ENCODE measurements at places on chromosomes 1 and 21. TPM values are rescaled to one million over a fixed set of nuclear protein-coding genes. Genes with fewer than 3 reads are reported as not detected.

PPM1J gene
- 3.0 TPM for total RNA-seq

- peak; percentile 41 for DNase-seq
These were observed 11.5 kb upstream of the SLC2A7 start for GRCh38 chr1:9037476-9038337.

- no peak for DNase-seq
These were observed 428 bp upstream of the ZNF678 start for GRCh38 chr1:227562933-227563323.

DNA sequence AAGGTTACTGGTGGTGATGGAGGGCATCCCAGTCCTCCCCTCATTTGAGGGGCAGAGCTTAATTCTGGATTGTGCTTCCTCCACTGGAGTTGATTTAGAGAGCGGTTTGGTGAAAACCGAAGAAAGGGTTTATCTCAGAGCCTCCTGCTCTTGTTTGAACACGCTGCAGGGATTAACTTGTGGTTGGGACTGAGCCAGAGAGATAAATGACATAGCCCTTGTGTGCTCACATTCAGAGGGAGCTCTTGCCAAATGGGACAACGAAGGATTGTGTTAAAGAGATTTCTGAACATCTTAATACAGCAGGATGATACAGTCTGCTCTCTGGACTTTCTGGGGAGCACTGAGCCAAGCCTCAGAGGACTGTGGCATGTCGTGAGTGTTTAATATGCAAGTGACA lies 308.2 kb downstream of the DISC1 start:
- DNase-seq, result no peak

DNA sequence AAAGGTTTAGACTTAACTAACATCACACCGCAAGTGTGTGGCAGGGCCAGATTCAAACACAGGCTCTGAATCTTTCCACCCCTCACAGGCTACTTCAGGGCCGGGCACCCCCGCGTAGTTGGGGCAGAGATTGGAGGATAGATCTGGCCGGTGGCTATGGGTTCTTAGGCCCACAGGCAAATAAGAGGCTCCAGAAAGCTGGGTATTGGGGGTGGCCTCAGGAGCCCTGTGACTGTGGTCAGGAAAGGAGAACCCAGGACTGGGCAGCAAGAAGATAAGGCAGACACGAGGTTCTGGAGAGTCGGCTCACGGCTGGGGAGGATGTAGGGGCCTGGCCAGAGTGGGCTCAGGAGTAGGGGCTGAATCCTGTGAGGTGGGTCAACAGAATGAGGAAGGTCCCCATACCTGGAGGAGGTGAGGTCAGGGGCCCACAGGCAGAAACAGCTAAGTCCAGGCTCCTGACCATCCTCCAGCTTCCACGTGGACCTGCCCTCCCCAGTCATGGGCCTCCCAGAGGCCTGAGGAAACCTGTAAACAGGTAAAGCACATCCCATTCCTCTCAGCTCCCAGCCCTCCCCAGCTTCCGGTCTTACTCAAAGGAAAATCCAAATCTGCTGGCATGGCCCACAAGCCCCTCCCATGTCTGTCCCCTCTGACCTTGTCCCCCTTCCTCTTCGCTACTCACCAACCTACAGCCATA lies 306.2 kb downstream of the MATN1 start:
- peak; percentile 53 for DNase-seq

DNA sequence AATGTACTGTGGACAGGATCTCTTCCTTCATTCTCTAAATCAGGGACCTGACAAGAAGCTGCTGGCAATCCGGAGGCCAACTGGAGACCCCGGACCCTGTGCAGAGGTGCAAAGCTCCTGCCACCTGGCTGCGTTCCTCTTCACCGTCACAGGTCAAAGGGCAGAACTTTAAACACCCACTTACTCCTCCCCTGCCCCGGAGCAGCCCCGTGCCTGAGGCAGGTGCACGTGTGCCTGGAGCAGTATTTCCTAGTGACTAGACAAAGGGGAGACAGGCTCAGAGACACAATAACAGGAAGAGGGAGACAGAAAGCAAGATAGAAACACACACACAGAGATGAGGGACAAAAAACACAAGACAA lies 6.6 kb upstream of the PIGC start:
- no peak for DNase-seq

SNIP1 gene
- 13.9 TPM for total RNA-seq

FAM72B gene
- total RNA-seq, result 1.1 TPM

- DNase-seq, result no peak
These were observed 161.2 kb downstream of the NCAM2 start for GRCh38 chr21:21159253-21159899.

DNA sequence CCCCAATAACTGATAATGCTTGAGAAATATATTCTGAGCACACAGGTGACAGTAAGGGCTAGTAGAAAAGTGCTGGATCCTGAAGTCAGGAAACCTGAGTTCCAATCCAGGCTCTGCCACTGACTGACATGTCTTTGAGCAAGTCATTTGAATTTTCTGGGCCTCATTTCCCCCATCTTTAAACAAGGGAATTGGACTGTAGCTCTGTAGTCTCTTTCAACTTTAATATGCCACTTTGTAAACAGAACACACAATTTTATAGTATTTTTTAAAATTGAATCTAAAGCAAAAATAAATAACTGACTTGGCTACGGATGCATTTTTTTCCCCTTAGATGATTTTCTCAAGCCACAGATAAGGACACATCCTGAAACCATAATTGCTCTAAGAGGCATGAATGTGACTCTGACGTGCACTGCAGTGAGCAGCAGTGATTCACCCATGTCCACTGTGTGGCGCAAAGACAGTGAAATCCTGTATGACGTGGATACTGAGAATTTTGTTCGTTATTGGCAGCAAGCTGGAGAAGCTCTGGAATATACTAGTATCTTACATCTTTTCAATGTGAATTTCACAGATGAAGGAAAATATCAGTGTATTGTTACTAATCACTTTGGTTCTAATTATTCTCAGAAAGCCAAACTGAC lies 37.0 kb downstream of the LRIG2 start:
- DNase-seq, result no peak

HES5 gene
- total RNA-seq, result 0.24 TPM

DNA sequence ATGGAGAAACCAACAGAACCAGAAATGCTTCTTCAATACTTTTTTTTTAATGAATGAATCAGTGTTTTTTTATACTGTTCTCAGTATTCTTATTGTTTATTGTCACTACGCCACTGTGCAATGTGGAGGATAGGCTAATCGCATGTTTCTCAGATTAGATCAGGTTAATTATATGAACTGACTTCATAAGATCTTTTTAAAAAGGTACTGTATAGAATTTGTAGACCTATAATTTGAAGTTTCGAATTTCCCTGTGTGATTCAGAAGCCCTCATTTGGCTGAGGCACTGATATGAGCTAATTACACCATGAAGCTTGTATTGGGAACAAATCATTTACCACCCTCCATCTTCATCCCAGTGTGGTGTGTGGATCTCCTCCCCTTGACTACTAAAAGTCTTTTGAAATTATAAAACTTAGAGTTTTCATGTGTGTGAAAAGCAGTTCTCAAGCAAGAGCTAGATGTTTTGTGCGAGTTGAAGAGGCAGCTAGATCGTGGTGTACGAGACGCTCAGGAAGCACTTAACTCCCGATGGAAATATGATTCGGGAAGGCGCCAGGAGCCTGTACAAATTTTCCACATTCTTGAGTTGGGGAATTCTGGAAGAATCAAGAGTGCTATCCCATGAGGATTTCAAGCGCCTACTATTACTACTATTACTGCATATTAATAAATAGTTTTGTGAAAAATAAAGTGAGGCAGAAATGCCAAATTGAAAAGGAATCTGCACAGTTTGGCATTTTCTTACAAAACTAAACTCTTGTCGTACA lies 52.1 kb upstream of the KCNE2 start:
- DNase-seq, result no peak

DNA sequence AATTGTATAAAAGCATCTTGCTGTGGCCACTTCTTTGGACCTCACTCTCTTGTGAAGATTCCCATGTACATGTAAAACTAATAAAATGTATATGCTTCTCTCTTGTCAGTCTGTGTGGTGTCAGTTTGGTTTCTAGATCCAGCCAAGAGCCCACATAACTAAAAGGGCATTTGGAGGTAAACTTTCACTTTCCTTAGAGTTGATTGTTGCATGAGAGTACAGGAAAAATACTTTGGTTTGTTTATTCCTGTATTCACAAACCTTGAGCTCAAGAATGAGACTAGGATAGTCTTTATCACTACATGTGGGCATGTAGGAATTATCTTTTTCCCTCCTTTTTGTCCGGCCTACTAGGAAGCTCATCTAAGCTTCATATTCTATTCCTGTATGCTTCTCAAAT lies 50.9 kb downstream of the KCTD3 start:
- no peak for DNase-seq

SPRR2F gene
- total RNA-seq, result 1.9 TPM

DNA sequence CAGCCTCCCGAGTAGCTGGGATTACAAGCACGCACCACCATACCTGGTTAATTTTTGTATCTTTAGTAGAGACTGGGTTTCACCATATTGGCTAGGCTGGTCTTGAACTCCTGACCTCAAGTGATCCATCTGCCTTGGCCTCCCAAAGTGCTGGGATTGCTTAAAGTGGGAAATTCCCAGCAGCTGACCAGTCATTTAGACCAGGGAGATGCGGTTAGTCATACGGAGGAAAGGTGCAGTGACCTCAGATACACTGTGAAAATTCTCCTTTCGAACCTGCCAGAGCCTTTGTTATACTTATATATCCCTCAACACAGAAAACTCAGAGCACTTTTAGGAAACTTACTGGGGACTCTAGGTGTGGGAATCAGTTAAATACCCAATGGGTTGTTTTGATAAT lies 39.6 kb downstream of the MAP10 start:
- no peak for DNase-seq

DNA sequence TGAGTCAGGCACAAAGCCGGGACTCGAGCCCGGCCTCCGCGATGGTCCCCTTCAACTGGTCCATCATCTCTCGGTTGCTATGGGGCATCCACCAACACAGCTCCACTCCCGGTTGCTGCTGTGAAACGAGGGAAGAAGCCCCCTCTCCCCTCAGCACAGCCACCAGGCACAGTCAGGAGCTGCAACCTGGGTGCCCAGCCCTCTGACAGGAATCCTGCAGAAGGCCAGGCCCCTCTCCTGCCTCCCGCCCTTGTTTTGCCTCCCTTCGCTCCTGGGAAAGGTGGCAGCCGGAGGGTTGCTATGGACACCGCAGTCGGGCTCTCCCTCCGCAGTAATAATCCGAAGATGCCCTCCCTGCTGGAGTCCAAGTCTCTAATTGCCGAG lies 8.9 kb upstream of the KCNN3 start:
- DNase-seq, result no peak

- DNase-seq, result no peak
These were observed 11.4 kb downstream of the SDE2 start for GRCh38 chr1:225987491-225988316.

DNA sequence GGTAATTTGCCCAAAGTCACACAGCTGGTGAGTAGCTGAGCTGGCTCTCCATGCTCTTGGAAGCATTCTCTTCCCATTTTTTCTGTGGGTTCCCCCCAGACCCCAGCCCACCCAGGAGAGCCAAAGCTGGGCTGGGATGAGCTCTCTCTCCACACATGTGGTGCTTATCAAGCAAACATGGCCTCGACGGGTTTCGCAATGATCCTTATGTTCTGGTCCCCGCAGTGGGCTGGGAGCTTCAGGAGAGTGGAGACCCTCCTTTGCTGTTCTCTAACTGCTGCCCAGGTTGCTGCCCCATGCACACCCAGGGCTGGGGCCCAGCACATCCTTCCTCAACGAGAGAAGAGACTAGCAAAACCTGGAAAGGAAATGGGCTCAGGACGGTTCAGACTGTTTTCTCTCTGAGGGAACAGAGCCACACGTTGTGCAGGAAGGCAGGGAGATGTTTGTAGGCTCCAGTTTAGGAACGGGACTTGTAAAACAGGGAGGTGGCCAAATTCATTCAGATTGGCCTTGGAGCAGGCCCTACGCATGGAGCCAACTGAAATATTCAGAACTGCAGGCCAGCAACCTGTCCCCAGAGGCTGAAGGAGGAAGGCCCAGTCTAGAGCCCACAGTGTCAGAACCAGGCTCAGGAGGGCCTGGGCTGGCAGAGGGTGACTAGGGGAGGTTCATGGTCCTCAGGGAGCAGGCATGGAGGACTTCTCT lies 27.2 kb upstream of the CSF1 start:
- peak; percentile 85 for DNase-seq

KCNA2 gene
- 2.7 TPM for total RNA-seq

DNA sequence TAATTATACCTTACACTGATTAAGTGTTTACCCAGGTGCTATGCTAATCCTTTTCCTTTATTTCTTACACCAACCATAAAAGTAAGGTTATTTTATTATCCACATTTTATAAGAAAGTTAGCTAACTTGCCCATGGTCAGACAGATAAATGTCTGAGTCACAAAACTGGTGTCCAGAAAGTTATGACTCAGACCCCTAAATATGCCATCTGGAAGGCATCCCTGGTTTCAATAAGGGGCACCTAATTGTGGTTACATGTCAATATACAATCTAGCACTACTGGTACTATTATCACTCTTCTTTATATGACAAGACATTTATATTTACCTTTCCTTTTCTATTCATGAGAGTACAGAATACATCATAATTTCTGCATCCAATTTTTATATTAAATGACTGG lies 496.5 kb upstream of the ADGRL2 start:
- no peak for DNase-seq

SLAMF1 gene
- total RNA-seq, result 0.32 TPM

SPRR1B gene
- total RNA-seq, result not detected

GRCh38 chr21:45931397-45931969 lies 50.1 kb upstream of the COL6A1 start:
- no peak for DNase-seq

ATG4C gene
- 14.5 TPM for total RNA-seq

DNASE2B gene
- not detected for total RNA-seq

DNA sequence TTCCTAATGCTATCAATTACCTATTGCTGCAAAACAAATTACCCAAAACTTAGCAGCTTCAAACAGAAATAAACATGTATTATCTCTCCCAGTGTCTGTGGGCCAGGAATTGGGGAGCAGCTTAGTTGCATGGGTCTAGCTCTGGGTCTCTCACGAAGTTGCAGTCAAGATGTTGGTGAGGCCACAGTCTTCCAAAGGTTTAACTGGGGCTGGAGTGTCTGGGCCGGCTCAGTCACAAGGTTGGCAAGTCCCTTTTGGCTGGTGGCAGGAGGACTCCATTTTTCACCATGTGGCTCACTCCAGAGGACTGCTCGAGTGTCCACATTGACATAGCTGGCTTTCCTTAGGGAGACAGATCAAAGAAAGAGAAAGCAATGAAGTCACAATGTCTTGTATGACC lies 5.0 kb upstream of the LRP8 start:
- peak; percentile 25 for DNase-seq

DNA sequence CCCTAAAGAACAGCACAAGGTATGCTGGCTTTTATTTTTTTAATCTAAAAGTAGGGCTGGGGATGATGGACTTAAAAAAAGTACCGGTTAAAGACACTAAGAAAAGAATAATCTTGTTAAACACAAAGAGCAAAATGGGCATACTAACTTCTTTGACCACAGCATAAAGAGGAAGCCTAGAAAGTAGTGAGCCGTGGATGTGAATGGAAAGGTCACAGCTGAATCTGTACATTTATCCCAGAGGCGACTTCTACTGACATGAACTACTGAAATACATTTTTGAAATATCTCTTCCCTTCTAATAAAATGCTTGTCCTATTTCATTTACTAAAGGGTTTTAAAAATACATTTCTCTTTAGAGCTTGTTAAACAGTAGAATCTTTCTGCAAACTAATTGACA lies 140.7 kb downstream of the SLC45A1 start:
- no peak for DNase-seq

CASQ2 gene
- total RNA-seq, result 98.7 TPM

All from posterior vena cava (tissue), 2 donors.